SJCRH30 (cell line): ENCODE measurements at places on chromosomes 3 and 15.

DNA sequence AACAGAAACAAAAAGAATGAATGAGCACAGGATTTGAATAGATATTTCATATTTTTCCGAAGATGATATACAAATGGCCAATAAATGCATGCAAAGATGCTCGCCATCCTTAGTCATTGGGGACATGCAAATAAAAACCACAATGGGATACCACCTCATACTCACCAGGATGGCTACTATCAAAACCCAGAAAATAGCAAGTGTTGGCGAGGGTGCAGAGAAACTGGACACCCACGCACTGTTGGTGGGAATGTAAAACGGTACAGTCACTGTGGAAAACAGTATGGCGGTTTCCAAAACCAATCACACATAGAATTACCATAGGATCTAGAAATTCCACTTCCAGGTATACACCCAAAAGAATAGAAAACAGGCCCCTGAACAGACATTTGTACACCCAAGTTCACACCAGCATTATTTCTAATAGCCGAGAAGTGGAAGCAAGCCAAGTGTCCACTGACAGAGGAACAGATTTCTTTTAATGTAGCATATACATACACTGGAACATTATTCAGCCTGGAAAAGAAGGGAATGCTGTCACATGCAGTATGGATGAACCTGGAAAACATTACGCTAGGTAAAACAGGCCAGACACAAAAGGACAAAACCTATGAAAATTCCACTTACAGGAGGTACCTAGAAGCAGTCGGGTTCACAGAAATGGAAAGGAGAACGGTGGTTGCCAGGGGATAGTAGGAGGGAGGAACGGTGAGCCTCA lies 3.6 kb downstream of the RNF168 start:
- 0 out of 2 replicates have a peak overlapping the region, but pooled peaks have one; percentile 1 for H3K27ac ChIP-seq
- H3K27me3 ChIP-seq: no peaks in the 10 kb centered on the region
- no peaks in the 10 kb centered on the region for H3K4me1 ChIP-seq
- no peak for DNase-seq
- peak overlapping the region; percentile 86 for H3K4me3 ChIP-seq
- H3K36me3 ChIP-seq: peaks cover 20% of the 10 kb centered on the region

- no peak overlapping the region for H3K27ac ChIP-seq
- H3K4me3 ChIP-seq: no peak overlapping the region
- DNase-seq: no peak
- no peaks in the 10 kb centered on the region for H3K4me1 ChIP-seq
- H3K27me3 ChIP-seq: no peaks in the 10 kb centered on the region
These were observed 216.6 kb upstream of the UMPS start for GRCh38 chr3:124513610-124513997.

- no peaks in the 10 kb centered on the region; the same call in 1 of the 2 replicates for H3K27me3 ChIP-seq
- no peak overlapping the region for H3K27ac ChIP-seq
- H3K4me1 ChIP-seq: no peaks in the 10 kb centered on the region
- no peak for DNase-seq
These were observed 242.9 kb downstream of the SLC9A9 start for GRCh38 chr3:143605233-143605950.

- H3K4me1 ChIP-seq: no peaks in the 10 kb centered on the region; the same call in 1 of the 2 replicates
- H3K27ac ChIP-seq: no peak overlapping the region
- H3K36me3 ChIP-seq: peaks cover 79% of the 10 kb centered on the region
- no peak for DNase-seq
- H3K27me3 ChIP-seq: no peaks in the 10 kb centered on the region
- H3K4me3 ChIP-seq: no peak overlapping the region
These were observed 42.8 kb downstream of the TLE3 start for GRCh38 chr15:70054884-70055387.

DNA sequence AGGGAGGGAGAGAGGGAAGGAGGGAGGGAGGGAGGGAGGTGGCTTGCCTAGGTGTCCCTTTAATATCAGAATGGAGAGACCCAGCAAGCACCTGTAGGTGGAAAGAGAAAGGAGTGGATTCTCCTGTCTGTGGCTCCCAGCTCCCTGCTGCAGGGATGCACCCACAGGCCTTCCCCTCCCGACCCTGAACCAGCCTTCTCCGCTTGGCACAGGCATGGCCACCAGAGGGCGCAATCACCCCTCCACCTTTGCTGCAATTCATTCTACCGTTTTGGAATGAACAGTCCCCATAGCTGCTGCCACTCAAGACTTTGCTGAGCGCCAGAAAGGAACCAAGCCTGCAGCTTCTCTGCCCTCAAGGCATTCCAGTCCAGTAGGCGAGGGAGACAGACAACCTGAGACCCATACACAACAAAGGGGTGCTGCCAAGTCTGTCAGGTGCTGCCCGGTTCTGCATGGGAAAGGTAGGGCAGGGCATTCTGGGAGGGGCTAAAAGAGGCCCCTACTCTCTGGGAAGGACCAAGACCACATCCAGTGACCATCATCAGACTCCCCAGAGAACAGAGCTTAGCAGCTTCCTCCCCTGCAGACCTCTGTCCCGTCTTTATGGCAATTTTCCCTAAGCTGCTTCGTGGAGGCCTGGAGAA lies 4.9 kb downstream of the TLR9 start:
- H3K27ac ChIP-seq: no peak overlapping the region
- peak; percentile 82 for DNase-seq
- no peak overlapping the region for H3K4me3 ChIP-seq
- H3K4me1 ChIP-seq: peaks cover 21% of the 10 kb centered on the region

DNA sequence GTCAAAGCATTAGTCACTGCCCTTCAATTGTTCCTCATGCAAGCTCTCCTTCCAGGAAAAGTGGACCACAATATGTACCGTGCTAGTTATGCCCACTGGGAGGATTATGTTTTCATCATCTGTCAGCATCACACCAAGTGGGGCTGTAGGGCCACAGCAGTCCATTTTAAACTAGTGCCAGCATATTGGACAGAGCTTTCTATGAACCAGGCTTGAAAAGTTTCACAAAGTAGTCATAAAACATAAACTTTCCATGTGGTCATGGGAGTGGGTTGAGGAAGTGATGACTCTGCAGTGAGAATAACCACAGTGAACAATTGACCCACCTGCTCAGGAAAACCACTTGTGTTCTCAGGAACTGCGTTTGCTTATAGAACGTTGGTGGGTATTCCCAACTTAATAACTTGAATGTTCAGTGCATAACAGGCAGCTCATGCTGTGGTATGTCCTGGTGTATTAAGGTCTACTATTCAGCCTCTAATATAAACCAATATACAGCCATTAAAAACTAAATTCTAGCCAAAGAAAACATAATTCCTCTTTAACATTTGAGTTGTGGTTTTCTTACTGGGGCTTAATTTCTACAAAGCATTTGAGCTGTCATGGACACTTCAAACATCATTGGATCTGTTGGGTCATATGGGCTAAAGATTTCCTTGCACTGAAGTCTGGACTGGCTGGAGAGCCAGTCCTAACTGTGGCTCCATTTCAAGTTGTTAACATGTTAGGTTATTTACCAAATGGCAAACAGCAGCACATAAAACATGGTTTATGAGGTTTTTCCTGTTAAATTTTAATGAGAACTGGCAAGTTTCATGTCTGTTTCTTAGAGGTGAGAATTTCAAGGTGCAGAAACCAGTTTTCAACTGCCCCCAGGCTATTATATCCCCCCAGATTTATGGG lies 274.1 kb downstream of the OTOL1 start:
- no peaks in the 10 kb centered on the region for H3K36me3 ChIP-seq
- peak; percentile 28 for DNase-seq
- no peaks in the 10 kb centered on the region for H3K27me3 ChIP-seq
- peak overlapping the region; percentile 12; the same call in 1 of the 2 replicates for H3K27ac ChIP-seq
- H3K4me1 ChIP-seq: peaks cover 7% of the 10 kb centered on the region; the same call in 1 of the 2 replicates

DNA sequence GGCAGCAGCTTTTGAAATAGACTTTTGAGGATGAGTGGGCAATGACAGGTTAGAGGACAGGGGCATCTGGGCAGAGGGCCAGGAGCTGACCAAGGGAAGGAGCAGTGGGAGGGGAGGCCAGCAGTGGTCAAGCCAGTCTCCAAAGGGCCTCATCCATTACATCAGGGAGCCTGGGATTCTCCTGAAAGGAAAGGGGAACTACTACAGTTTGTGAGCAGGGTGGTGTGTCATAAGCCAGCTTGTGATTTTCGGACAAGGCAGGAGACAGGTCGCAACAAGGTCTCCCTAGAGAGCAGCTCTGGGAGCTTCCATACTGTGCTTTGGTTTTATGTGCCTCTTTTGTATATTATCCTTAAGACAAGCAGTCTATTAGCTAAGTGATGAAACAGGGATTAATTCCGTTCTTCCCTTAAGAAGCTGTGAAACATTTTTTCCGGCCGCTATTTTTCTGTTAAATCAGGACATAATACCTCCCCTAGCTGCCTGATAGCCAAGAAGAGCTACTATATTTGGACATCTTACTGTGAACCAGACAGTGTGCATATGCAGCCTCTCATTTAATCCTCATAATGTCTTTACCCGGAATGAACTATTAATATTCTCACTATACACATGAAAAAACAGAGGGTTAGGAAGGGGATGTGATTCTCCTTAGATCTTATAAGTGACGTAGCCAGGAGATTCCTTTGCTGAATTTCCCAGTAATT lies 46.4 kb downstream of the C2CD4B start:
- H3K4me3 ChIP-seq: peak overlapping the region; percentile 24
- H3K27ac ChIP-seq: peak overlapping the region; percentile 37
- no peaks in the 10 kb centered on the region for H3K36me3 ChIP-seq
- DNase-seq: no peak
